Central memory CD8-positive, alpha-beta T cell (primary cell): ENCODE measurements at places on chromosomes 7 and 10.

- peaks cover 6% of the 10 kb centered on the region for H3K4me1 ChIP-seq
- no peak overlapping the region for H3K27ac ChIP-seq
- no peak for DNase-seq
- no peak overlapping the region for H3K4me3 ChIP-seq
- H3K27me3 ChIP-seq, result peaks cover 29% of the 10 kb centered on the region
Measured at GRCh38 chr10:45378914-45379726, 5.1 kb downstream of the ALOX5 start.

GRCh38 chr7:98978672-98979071 lies 100.3 kb downstream of the TRRAP start:
- DNase-seq, result no peak
- no peak overlapping the region for H3K27ac ChIP-seq
- no peaks in the 10 kb centered on the region for H3K27me3 ChIP-seq
- peaks cover 78% of the 10 kb centered on the region for H3K36me3 ChIP-seq

GRCh38 chr10:43249151-43249961 lies 17.5 kb downstream of the RASGEF1A start:
- H3K27ac ChIP-seq, result no peak overlapping the region
- no peaks in the 10 kb centered on the region for H3K36me3 ChIP-seq
- no peak overlapping the region for H3K4me3 ChIP-seq
- H3K27me3 ChIP-seq, result no peaks in the 10 kb centered on the region
- DNase-seq, result peak; percentile 9

DNA sequence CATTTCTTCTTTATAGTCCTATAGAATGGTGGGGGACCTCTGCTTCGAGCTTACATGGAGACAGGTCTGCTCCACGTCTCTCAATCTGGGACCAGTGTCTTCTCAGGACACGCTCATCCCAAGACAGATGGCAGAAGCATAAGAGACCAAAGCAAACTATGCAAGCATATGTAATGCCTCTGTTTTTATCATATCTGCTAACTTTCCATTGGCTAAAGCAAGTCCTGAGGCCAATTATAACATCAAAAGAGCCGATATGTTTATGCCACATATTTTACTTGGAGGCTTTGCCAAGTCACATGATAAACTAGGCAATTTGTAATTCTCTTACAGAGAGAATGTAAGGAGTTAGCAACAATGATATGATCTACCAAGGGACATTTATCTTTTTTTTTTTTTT lies 102.6 kb upstream of the NRBF2 start:
- DNase-seq, result no peak
- no peaks in the 10 kb centered on the region for H3K36me3 ChIP-seq
- no peaks in the 10 kb centered on the region for H3K4me1 ChIP-seq
- peaks cover 6% of the 10 kb centered on the region for H3K27me3 ChIP-seq
- H3K27ac ChIP-seq, result no peak overlapping the region

GRCh38 chr7:16644636-16645592 lies 640 bp downstream of the ANKMY2 start:
- H3K36me3 ChIP-seq, result peaks cover 17% of the 10 kb centered on the region
- no peaks in the 10 kb centered on the region for H3K27me3 ChIP-seq
- H3K4me3 ChIP-seq, result peak overlapping the region; percentile 98
- H3K4me1 ChIP-seq, result peaks cover 64% of the 10 kb centered on the region

GRCh38 chr10:88157981-88158465 lies 294.6 kb downstream of the PTEN start:
- no peak for DNase-seq
- H3K4me3 ChIP-seq, result no peak overlapping the region
- no peaks in the 10 kb centered on the region for H3K27me3 ChIP-seq
- no peak overlapping the region for H3K27ac ChIP-seq
- no peaks in the 10 kb centered on the region for H3K36me3 ChIP-seq

DNA sequence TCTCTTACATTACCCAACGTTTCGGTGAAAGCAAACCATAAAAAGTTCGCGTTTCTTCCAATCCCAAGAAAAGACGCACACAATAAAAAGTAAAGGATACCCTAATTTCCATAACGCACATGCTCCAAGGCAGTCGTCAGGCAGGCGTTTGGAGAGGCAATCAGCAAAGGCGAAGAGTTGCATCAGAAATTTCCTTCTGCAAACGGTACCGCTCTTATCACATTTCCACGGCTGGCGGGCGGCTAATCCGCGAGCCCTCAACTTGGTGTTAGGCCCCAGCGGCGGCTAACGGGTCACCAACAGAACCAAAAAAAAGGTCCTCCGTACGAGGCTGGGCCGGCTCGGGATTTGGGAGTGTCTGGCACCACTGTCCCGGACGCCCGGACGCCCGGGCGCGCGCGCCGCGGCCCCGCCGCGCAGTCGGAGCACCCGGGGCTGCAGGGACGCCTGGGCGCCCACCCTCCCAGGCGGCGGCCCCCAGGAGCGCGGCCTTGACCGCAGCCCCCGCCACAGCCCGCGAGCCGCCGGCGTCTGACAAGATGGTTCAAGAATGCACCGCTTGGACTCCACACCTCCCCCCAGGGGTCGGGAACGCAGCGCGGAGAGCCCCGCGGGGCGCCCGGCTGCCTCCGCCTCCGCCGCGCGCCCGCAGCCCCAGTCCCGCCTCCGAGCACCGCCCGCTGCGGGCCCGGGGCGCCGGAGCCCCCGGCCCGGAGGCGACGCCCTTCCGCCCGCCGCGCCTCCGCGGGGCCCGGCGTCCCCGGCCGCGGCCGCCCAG lies 9.8 kb upstream of the GRB10 start:
- no peaks in the 10 kb centered on the region for H3K36me3 ChIP-seq
- H3K4me3 ChIP-seq, result peak overlapping the region; percentile 65
- peaks cover 81% of the 10 kb centered on the region for H3K27me3 ChIP-seq
- DNase-seq, result no peak

DNA sequence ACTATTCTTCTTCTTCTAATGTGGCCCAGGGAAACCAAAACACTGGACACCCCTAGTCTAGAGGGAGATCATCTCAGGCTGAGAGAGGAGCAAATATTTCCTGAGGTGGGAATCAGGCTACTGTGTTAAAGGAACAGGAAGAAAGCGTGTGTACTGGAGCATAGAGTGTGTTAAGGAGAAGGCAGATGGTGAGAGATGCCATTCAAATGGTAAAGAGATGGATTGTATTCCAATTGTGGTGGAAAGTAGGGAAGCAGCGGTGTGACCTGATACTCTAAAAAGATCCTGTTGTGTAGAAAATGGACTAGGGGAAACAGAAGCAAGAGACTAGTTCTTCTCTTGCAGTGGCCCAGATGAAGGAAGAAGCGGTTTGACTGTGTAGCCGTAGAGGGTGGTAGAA lies 31.2 kb downstream of the RAB18 start:
- peaks cover 10% of the 10 kb centered on the region for H3K4me1 ChIP-seq
- no peak for DNase-seq

DNA sequence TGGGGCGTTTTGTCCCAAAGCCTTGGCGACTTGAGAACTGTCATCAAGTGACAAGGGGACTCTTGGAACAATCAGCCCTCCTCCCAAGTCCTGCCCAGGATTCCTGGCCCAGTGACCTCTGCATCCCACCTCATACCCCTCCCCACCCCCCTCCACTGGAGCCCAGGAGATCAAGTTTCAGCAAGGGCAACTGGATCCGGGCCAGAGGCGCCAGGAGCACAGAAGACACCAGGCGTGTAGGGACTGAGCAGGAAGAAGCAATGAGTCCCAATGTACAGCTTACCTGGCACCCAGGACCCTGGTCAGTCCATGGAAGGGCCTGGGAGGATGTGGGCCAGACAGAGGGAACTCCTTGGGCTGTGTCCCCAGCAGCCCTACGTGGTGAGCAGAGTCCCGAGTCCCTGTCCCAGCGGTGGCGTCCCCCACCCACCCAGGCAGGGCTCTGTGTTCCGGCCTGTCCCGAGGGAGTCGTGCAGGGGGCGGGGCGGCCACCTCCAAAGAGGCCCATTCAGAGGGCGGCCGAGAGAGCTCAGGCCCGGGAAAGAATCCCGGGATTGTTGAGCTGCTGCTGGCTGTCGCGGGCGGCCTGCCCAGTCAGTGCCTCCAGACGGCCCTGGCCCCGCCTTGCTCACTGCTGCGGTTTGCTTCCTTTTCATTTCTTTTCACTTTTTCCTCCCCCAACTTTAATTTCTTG lies 254.1 kb downstream of the TNS3 start:
- H3K4me3 ChIP-seq, result no peak overlapping the region
- H3K4me1 ChIP-seq, result no peaks in the 10 kb centered on the region
- peaks cover 2% of the 10 kb centered on the region for H3K36me3 ChIP-seq
- no peak for DNase-seq

DNA sequence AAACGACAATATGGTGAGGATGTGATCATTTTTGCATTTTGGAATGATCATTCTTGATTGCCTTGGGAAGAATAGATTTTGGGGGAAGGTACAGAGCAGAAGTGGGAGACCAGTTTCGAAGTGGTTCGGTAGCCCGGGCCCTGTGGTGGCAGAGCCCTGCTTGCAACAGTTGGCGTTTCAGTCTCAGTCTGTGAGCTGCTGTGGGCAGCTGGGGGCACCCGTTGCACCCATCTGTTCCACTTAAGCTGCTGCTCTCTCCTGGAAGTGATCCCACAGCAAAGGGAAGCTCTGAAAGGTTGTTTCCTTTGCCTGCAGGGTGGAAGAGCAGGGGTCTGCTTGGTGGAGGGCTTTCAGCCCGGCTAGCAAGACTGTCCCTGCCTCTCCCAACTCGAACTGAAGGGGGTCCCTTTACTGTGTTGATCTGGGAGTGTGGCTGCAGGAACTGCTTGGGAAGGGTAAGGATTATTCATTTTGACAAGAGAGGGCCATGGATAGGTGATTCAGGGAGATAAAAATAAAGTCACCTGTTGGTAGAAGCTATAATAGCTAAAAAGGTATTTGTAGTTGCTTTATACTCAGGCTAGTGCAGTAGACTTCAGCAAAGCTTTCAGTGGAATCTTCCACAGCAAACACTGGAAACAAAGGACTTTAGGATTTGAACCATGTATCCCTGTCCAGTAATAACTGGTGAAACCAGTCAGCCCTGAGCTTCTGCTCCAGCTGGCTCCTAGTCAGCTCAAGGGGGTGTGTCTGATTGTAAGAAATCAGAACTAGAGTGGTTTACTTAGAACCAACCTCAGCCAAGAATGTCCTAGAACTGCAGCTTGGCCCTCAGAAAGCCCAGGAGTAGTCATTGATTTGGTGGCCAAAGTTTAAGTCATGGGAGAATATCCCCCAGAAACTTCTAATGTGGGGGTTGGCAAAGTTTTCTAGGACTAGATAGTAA lies 53.1 kb upstream of the PDCD4 start:
- no peaks in the 10 kb centered on the region for H3K27me3 ChIP-seq
- H3K4me3 ChIP-seq, result no peak overlapping the region
- DNase-seq, result no peak
- no peaks in the 10 kb centered on the region for H3K36me3 ChIP-seq

GRCh38 chr7:114415064-114415989 lies 712 bp downstream of the FOXP2 start:
- H3K36me3 ChIP-seq, result peaks cover 1% of the 10 kb centered on the region
- H3K4me1 ChIP-seq, result no peaks in the 10 kb centered on the region
- H3K4me3 ChIP-seq, result no peak overlapping the region
- H3K27ac ChIP-seq, result no peak overlapping the region
- no peak for DNase-seq
- H3K27me3 ChIP-seq, result no peaks in the 10 kb centered on the region

GRCh38 chr7:116769546-116769945 lies 92.8 kb upstream of the CAPZA2 start:
- no peak overlapping the region for H3K4me3 ChIP-seq
- no peaks in the 10 kb centered on the region for H3K4me1 ChIP-seq
- H3K36me3 ChIP-seq, result no peaks in the 10 kb centered on the region
- DNase-seq, result no peak
- peaks cover 32% of the 10 kb centered on the region for H3K27me3 ChIP-seq

DNA sequence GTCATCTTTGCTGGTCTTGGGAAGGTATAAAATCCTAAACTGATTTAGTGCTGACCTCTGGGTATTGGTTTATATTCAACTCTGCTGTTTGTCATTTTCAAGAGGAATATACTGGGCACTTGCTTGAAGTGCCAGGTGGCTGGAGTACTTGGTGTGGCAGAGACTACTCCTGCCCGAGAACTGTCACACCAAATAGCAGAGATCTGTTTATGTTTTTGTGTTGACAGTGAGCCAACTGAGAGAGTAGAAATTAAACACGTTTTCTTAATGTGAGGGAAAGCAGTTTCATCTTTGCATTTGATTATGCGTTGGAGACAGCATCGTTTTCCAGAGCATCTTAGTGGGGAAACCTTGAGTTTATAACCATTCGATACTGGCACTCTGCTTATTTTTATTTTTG lies 174.4 kb downstream of the CDCA7L start:
- H3K36me3 ChIP-seq, result no peaks in the 10 kb centered on the region
- H3K27ac ChIP-seq, result no peak overlapping the region
- DNase-seq, result no peak
- no peak overlapping the region for H3K4me3 ChIP-seq
- peaks cover 63% of the 10 kb centered on the region for H3K27me3 ChIP-seq
- no peaks in the 10 kb centered on the region for H3K4me1 ChIP-seq

DNA sequence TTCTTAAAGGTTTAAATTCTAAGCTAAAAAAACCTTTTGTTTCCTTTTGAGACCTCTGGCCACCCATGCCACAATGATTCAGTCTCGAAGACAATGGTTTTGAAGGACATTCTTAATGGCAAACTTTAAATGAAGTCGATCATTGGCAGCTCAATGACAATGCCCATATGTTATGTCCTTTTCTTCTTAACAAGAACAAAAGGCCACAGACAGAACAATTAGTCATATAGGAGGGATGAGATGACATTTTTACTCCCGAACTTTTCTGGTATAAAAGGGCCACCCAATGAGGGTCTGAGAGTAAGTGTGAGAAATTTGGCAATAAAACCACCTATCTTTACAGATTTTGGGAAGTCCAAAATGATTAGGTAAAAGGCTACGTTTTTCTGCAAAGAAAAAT lies at the start of gene NPS:
Gene NPS, plus strand, starts transcription at position 301 of the 400 bp plus-strand sequence. Its CDS starts 60 bp downstream, at position 361.
- no peak within 1 kb of the TSS for H3K4me3 ChIP-seq
- no peaks in the 10 kb centered on the region for H3K36me3 ChIP-seq

DNA sequence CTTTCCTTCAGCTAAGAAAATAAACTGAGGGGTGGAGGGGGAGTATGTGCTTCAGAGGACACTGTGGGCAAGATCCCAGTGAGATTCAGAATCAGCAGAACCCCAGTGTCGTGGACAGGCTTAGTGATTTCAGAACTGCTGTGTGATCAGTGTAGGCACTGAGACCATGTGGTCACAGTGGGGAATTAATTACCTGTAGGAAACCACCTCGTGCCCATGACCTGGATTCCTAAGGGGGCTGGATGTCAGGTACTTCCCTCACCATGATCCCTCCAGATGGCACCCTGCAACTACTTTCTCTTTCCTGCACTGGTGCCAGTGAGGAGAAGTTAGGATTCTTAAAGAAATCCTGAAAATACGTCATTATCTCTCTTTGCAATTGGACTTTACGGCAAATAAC lies 64.4 kb downstream of the HBP1 start:
- no peak for DNase-seq
- H3K4me1 ChIP-seq, result no peaks in the 10 kb centered on the region
- peaks cover 21% of the 10 kb centered on the region for H3K36me3 ChIP-seq
- no peak overlapping the region for H3K27ac ChIP-seq
- no peaks in the 10 kb centered on the region for H3K27me3 ChIP-seq

DNA sequence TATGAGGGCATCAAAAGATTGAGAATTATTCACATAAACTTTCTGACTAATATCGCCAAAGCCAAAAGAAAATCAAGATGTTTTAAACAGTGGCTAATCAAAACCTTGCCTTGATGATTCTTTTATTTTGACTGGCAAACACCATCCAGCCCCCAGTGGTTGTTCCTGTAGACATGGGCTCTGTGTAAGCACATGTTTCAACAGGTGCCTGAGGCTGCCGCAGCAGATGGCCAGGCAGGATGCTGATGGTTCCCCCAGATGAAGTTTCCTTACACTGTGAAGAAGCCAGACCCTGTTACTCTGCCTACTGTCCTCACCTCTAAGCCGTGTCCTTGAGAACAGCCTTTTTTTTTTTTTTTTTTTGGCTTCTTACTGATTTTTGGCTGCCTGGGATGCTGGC lies 146.5 kb downstream of the RAB11FIP2 start:
- H3K4me3 ChIP-seq, result no peak overlapping the region
- no peaks in the 10 kb centered on the region for H3K4me1 ChIP-seq
- peaks cover 2% of the 10 kb centered on the region for H3K36me3 ChIP-seq
- no peak overlapping the region for H3K27ac ChIP-seq
